Pancreas (tissue), 10 donors: ENCODE measurements at places on chromosomes 2 and 18. TPM values are rescaled to one million over a fixed set of nuclear protein-coding genes. Genes with fewer than 3 reads are reported as not detected.
A peak's percentile ranks its signal among the peaks of the same experiment; 100 is the strongest.

Gene DTNA
- 37.5 TPM for total RNA-seq

Gene SLC11A1
- total RNA-seq = 4.2 TPM

Gene VWC2L
- not detected for total RNA-seq

Gene TXNDC2
- total RNA-seq = not detected

Gene CEP76
- total RNA-seq = 3.0 TPM

Gene ASNSD1
- 15.8 TPM for total RNA-seq

Gene KANSL3
- total RNA-seq = 28.9 TPM

Gene GPR155
- 7.1 TPM for total RNA-seq

DNA sequence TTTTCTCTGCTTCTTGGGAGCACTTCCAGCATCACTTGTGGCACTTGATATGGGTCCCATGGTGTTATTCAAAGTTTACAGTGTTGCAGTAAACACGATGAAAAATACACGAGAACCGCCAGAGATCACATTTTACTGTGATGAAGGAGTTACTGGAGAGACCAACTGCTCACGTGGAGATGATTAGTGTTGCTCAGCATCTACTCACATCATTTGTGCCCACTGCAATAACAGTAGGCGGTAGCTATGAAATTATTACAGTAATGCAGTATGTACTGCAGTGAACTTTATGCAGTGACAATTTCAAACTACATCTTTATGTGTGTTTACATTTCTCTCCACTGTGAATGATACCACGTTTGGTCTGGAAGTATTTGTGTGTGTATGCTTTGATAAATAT lies 93.5 kb downstream of the SLC4A3 start:
- H3K27ac ChIP-seq = no peak overlapping the region
- no peaks in the 10 kb centered on the region for H3K27me3 ChIP-seq

GRCh38 chr2:3042601-3043585 lies 334.7 kb downstream of the EIPR1 start:
- H3K27me3 ChIP-seq = no peaks in the 10 kb centered on the region
- peak; percentile 78 for DNase-seq
- no peaks in the 10 kb centered on the region for H3K36me3 ChIP-seq
- no peak overlapping the region for H3K4me3 ChIP-seq

GRCh38 chr2:39942950-39943349 lies 163.9 kb upstream of the THUMPD2 start:
- H3K27ac ChIP-seq = no peak overlapping the region
- no peaks in the 10 kb centered on the region for H3K36me3 ChIP-seq
- H3K27me3 ChIP-seq = no peaks in the 10 kb centered on the region
- DNase-seq = no peak

DNA sequence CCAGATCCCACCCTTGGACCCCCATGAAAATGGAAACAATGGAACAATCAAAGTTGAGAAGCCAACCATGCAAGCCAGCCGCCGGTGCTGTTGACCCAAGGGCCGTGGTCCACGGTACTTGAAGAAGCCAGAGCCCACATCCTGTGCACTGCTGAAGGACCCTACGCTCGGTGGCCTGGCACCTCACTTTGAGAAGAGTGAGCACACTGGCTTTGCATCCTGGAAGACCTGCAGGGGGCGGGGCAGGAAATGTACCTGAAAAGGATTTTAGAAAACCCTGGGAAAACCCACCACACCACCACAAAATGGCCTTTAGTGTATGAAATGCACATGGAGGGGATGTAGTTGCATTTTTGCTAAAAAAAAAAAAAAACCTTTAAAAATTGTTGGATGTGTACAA lies 26.5 kb upstream of the TXNDC2 start:
- H3K4me3 ChIP-seq = no peak overlapping the region
- H3K27me3 ChIP-seq = no peaks in the 10 kb centered on the region
- no peaks in the 10 kb centered on the region for H3K36me3 ChIP-seq

DNA sequence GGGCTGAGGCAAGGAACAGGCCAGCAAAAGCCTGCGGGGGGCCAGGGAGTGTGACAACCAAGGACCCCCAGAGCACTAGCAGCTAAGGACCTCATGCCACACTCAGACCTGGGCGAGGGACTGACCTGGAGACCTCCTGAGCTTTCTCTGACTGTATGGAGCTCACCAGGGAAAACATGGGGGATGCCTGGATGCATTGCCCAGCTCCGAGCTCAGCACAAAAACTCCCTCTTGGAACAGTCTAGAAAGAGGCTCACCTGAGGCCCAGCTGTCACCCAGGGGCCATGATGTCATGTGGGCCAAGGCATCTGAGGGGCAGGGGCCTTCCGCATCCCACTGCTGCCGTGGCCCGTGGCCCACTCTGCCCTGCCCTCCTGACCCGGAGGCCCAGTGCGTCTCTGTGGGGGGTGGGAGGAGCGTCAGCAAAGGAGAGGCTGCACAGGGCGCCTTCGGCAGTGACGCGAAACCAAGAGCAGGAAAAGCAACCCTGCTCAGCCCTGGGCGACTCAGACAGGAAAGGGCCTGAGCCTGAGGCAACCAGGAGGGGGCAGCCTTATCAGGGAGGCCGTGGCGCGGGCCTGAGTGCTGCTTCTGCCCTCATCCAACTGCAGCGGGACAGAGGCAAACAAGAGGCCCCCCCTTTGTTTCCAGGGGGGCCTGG lies 57.3 kb upstream of the ALPP start:
- no peaks in the 10 kb centered on the region for H3K27me3 ChIP-seq
- peaks cover 18% of the 10 kb centered on the region for H3K4me1 ChIP-seq
- H3K27ac ChIP-seq = no peak overlapping the region
- no peak for DNase-seq

- no peak overlapping the region for H3K4me3 ChIP-seq
- no peak for DNase-seq
- no peaks in the 10 kb centered on the region for H3K4me1 ChIP-seq
Measured at GRCh38 chr2:187214306-187214705, 233.7 kb downstream of the CALCRL start.

DNA sequence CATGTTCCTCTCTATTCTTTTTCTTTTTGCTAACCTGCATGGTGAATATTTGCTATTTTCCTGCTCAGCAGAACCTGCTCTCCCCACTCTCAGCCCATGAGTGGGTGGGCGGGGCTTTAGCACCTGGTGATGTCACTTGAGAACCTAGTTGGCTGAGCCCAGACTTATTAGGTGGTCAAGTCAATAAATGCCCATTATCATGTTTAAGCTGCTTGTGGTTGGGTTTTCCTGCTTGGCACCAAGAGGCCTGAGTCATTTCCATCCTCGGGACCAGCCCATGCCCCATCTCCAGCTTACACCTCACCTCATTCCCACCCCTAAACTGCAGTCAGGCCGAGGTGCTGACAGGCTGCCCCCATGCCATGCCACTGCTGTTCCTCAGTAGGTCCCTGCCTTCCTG lies 226.6 kb downstream of the ANKRD30B start:
- H3K27ac ChIP-seq = no peak overlapping the region
- DNase-seq = no peak
- H3K4me3 ChIP-seq = no peak overlapping the region
- H3K4me1 ChIP-seq = no peaks in the 10 kb centered on the region

- H3K36me3 ChIP-seq = no peaks in the 10 kb centered on the region
- H3K4me3 ChIP-seq = peak overlapping the region; percentile 18
- H3K4me1 ChIP-seq = no peaks in the 10 kb centered on the region
Measured at GRCh38 chr2:232876161-232876977, 6.3 kb downstream of the SNORC start.

GRCh38 chr2:39492095-39492590 lies 55.1 kb upstream of the MAP4K3 start:
- H3K36me3 ChIP-seq = no peaks in the 10 kb centered on the region
- no peaks in the 10 kb centered on the region for H3K27me3 ChIP-seq
- peaks cover 16% of the 10 kb centered on the region for H3K4me1 ChIP-seq
- H3K4me3 ChIP-seq = no peak overlapping the region

- H3K4me3 ChIP-seq = no peak overlapping the region
- H3K36me3 ChIP-seq = no peaks in the 10 kb centered on the region
- DNase-seq = no peak
- peaks cover 47% of the 10 kb centered on the region for H3K27me3 ChIP-seq
- no peak overlapping the region for H3K27ac ChIP-seq
Measured at GRCh38 chr2:218964041-218964771, 4.7 kb downstream of the CDK5R2 start.

GRCh38 chr18:30359521-30359920 lies 683.0 kb downstream of the DSC3 start:
- H3K27ac ChIP-seq = no peak overlapping the region
- H3K4me1 ChIP-seq = no peaks in the 10 kb centered on the region
- no peaks in the 10 kb centered on the region for H3K27me3 ChIP-seq
- DNase-seq = no peak
- no peaks in the 10 kb centered on the region for H3K36me3 ChIP-seq

- no peaks in the 10 kb centered on the region for H3K27me3 ChIP-seq
- no peak overlapping the region for H3K4me3 ChIP-seq
- no peak overlapping the region for H3K27ac ChIP-seq
- H3K36me3 ChIP-seq = no peaks in the 10 kb centered on the region
Measured at GRCh38 chr2:65261676-65262075, 34.0 kb downstream of the ACTR2 start.

DNA sequence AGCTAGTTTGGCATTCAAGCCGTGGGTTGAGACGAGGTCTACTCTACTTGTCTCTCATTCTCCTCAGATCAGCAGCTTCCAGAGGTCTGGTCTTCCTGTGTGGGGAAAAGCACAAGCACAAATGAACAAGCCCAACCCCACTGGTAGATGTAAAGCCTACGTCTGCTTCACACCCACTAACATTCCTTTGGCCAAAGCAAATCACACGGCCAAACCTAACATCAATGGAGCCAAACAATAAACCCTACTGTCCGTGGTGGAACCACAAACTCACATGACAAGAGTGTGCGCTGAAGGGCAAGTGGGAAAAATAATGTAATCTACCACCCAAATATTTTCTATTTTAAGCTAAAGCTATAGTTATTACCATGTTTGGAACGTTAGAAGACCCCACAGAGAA lies 179.3 kb upstream of the MGAT5 start:
- no peaks in the 10 kb centered on the region for H3K36me3 ChIP-seq
- no peak overlapping the region for H3K27ac ChIP-seq
- H3K4me3 ChIP-seq = no peak overlapping the region
- H3K4me1 ChIP-seq = no peaks in the 10 kb centered on the region
- H3K27me3 ChIP-seq = no peaks in the 10 kb centered on the region

DNA sequence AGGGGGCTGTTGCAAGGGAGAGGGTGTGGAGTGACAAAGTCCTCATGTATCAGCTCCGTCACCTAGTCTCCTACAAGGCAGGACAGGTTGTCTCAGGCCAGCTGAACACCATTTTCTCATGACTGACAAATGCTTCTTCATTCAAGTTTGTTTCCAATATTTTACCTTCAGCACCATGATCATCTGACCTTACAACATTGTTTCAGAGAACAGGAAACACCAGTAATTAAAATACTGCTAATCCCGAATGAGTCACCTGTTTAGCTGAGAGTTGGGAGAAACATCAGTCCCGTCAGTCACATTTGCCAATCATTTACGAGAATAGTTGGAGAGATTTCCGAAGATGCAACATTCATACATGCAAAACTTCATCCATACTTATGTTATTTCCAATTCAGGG lies 25.7 kb upstream of the SP5 start:
- no peak overlapping the region for H3K4me3 ChIP-seq
- no peak for DNase-seq
- no peaks in the 10 kb centered on the region for H3K4me1 ChIP-seq

- H3K4me1 ChIP-seq = no peaks in the 10 kb centered on the region
- no peaks in the 10 kb centered on the region for H3K36me3 ChIP-seq
- H3K4me3 ChIP-seq = no peak overlapping the region
- H3K27ac ChIP-seq = no peak overlapping the region
- DNase-seq = no peak
Measured at GRCh38 chr2:18799397-18799796, 210.0 kb upstream of the NT5C1B start.

GRCh38 chr18:35050028-35050546 lies 8.9 kb downstream of the MAPRE2 start:
- H3K27ac ChIP-seq = peak overlapping the region; percentile 16
- no peak for DNase-seq
- no peaks in the 10 kb centered on the region for H3K36me3 ChIP-seq
- no peak overlapping the region for H3K4me3 ChIP-seq
- H3K27me3 ChIP-seq = no peaks in the 10 kb centered on the region

GRCh38 chr2:230976671-230977171 lies 19.2 kb upstream of the SPATA3 start:
- DNase-seq = no peak
- H3K27ac ChIP-seq = no peak overlapping the region
- H3K27me3 ChIP-seq = no peaks in the 10 kb centered on the region
- H3K36me3 ChIP-seq = no peaks in the 10 kb centered on the region
- no peaks in the 10 kb centered on the region for H3K4me1 ChIP-seq

- no peaks in the 10 kb centered on the region for H3K27me3 ChIP-seq
- H3K36me3 ChIP-seq = no peaks in the 10 kb centered on the region
- no peak for DNase-seq
Measured at GRCh38 chr2:232994446-232994845, 18.6 kb downstream of the NGEF start.

GRCh38 chr2:55902971-55903370 lies 20.6 kb downstream of the EFEMP1 start:
- H3K4me3 ChIP-seq = no peak overlapping the region
- H3K27ac ChIP-seq = no peak overlapping the region
- peaks cover 8% of the 10 kb centered on the region for H3K4me1 ChIP-seq
- no peaks in the 10 kb centered on the region for H3K36me3 ChIP-seq
- no peaks in the 10 kb centered on the region for H3K27me3 ChIP-seq

DNA sequence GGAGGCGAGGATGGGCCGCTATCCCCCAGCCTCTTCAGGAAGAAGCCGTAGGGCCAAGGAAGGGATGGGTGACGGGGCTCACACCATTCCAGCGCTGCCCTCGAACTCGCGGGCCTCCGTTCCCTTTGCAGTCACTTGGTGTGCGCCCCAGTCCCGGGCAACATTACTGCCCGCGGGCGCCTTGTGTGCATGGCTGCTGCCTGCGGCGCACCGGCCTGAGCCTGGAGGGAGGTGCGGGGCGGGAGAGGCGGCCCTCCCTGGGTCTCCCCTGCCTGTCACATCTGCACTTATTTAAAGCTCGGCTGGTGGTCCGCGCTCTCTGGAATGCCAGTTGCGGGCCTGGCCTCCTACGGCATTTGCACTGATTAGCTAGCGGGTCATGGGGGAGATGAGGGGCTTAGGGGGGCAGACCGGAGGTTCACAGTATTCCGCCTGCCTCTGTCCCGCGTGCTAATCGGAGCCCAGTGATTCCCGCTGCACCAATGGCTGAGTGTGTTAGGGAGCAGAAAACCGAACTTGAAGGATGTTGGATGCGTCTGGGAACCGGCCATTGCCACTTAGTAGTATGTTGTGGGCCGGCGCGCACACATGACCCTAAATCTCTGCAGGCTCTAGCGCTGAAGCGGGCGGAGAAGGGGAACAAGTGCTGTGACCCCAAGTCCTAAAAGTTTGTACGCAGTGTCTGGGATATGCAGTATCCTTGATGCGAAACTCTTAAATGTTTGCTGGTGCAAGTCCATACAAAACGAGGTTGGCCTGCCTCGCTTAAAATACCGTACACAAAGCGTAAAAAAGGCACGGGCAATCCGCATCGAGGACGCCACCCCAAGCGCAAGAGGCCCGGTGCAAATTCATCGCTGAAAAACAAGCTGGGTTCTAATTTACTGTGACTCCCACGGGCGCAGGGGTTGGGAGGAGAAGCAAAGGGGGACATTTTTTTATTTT lies 161.2 kb upstream of the SIX2 start:
- no peaks in the 10 kb centered on the region for H3K36me3 ChIP-seq
- peak overlapping the region; percentile 49 for H3K4me3 ChIP-seq
- no peak for DNase-seq
- H3K27me3 ChIP-seq = no peaks in the 10 kb centered on the region
- H3K27ac ChIP-seq = no peak overlapping the region

- H3K4me1 ChIP-seq = no peaks in the 10 kb centered on the region
- no peaks in the 10 kb centered on the region for H3K27me3 ChIP-seq
- no peak overlapping the region for H3K27ac ChIP-seq
- H3K36me3 ChIP-seq = no peaks in the 10 kb centered on the region
- no peak overlapping the region for H3K4me3 ChIP-seq
- DNase-seq = no peak
Measured at GRCh38 chr2:65344689-65345088, 87.7 kb downstream of the SPRED2 start.
